Stimulated activated CD8-positive, alpha-beta memory T cell treated with anti-CD3 and anti-CD28 coated beads, Interleukin-12 subunit alpha, Interleukin-12 subunit beta, amount 100 ng/mL, for 4 hours (primary cell): ENCODE measurements at places on chromosomes 13 and 19.
A peak's percentile ranks its signal among the peaks of the same experiment; 100 is the strongest.

GRCh38 chr13:50353651-50354415 is 338.6 kb downstream of the KCNRG start:
- DNase-seq: no peak

GRCh38 chr19:3494559-3494958 is 5.9 kb downstream of the DOHH start:
- no peak for DNase-seq

DNA sequence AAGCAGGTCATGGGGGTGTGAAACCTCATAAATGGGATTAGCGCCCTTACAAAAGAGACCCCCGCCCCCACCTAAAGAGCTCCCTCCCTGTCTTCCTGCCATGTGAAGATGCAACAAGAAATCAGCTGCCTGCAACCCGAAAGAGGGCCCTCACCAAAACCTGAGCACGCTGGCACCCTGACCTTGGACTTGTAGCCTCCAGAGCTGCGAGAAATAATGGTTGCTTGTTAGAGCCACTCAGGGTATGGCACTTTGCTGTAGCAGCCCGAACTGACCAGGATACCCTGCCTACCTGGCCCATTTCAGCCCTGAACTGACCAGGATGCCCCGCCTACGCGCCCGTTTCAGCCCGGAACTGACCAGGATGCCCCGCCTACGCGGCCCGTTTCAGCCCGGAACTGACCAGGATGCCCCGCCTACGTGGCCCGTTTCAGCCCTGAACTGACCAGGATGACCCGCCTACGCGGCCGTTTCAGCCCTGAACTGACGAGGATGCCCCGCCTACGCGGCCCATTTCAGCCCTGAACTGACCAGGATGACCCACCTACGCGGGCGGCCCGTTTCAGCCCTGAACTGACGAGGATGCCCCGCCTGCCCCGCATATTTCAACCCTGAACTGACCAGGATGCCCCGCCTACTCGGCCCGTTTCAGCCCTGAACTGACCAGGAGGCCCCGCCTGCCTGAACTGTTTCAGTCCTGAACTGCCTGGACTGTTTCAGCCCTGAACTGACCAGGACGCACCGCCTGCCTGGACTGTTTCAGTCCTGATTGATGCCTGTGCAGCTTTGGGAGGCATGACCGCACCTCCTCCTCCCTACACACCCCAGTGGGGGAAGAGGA is 120.0 kb downstream of the UQCRFS1 start:
- no peak for DNase-seq

DNA sequence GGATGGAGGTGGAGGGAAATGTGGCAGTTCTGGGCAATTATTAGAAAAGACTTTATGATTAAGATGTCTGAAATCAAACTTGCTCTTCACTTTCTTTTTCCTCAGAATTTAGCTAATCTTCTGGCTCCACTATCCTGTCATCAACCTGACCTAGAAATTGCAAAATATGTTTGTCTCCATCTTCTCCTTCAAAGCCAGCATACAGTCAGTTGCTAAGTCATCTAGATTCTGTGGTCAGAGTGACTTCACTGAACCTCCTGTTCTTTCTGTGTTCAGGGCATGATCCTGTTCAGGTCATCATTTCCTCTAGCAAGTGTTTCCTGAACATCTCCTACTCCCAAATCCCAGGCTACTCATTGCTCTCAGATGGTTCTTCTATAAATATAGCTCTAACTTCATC is 10.8 kb upstream of the CCNA1 start:
- no peak for DNase-seq

DNA sequence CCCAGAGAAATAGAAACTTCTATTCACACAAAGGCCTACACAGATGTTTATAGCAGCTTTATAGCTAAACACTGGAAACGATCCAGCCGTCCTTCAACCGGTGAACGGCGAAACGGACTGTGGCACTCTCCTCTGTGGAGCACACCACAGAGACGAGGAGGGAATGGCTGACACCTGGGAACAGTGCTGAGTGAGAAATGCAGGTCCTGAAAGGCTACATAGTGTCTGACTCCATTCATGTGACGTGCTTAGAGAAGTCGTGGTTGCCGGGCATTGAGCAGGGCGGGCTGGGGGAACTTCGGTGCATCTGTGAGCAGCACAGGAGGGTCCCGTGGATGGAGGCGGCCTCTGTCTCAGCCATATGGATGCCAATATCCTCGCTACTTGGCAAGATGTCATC is 3.1 kb upstream of the GRK1 start:
- no peak for DNase-seq

DNA sequence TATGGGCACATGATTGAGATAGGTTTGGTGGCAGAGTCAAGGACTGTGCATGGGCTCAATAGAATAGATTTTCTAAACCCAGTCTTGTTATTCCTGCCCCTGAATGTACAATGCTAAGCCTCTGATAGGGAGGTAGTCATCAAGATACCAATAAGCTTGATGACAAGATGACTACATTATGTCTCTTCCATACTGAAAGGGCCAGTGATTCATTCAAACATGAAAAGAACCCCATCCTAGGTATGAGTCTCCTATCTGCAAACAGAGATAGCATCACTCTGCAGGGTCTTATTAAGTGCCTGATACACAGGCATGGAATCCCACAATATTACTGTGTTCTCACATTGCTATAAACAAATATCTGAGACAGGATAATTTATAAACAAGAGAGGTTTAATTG is 40.3 kb upstream of the UFM1 start:
- no peak for DNase-seq

GRCh38 chr19:28409859-28410258 is 803.1 kb downstream of the UQCRFS1 start:
- DNase-seq: no peak

- DNase-seq: no peak
These were observed 13.4 kb downstream of the TM6SF2 start for GRCh38 chr19:19259741-19260140.

DNA sequence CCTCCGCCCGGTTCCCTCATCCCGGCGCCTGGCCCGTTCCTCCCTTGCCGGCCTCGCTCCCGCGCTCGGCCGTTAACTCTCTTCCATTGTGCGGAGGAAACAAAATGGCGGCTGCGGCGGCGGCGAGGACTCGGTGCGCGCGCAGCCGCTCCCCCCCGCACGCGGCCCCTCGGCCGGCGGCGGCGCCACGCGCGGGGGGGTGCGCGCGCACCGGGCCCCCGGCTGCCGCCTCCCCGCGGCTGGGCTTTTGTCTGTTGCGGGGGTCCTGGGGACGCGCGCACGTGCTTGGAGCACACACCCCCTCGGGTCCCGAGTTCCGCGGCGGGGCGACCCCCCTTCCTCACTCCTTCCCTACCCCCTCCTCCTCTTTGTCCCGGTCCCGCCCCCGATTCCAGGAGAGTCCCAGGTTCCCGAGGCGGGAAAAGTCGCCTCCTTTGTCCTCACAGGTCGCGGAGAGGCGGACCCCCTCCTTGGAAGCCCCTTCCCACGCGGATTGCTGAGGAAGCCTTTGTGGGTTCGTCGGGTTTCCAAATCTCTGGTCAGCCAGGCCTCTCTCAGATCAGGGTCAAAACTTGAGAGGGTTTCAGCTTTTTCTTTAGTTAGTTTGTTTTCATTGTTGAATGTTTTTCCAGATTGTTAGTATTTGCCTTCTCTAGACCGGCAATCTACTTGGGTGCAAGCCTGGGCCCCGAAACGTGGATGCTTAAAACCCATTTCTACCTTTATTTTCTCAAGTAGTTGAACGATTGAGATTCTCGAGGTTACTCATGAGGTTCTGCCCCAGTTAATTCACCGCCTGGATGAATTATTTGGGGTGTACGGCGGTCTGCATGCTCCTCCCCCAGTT is 687 bp downstream of the ILF3 start:
- DNase-seq: peak; percentile 52

GRCh38 chr19:4229179-4229931 is at the start of gene EBI3:
Gene EBI3, plus strand, starts transcription at chr19:4229523. Its CDS starts 28 bp downstream, at chr19:4229551.
- peak; percentile 8 for DNase-seq

DNA sequence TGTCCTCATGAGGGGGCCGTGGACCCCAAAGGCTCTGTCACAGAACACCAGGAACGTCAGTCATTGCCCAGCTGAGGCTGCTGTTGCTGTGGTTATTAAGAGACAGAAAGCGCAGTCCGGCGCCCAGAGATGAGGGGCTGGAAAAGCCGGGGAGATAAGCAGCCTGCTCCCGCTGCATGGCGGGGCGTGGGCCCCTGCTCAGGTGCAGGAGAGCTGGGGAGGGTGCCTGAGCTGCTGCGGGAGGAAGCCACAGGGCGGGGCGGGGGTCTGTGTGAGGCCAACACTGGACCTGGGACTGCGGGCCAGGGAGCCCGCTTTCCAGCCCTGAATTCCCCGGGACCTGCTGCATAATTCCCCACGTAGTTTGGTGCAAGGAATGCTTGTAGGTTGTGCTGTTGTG is 11.3 kb downstream of the SOX1 start:
- DNase-seq: no peak

DNA sequence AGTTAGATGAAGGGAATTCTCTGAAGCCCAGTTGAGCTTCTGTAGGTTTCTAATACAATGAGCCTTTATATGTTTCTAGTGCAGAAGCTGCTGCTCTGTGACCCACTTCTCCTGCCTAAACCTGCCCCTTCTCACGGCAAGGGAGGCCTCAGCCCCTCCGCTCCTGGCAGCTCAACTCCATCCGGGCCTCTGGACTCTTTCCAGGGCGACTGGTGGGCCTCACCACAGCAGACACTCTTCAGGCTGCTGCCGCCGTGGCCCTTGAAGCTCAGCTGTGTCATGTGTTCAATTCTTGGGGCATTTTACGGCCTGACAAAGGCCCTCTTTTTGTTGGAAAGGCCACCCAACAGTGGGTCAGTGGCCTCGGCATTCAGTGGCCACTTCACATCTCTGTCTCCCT is 10.0 kb upstream of the C19orf33 start:
- no peak for DNase-seq

GRCh38 chr13:51638216-51638871 is 54.1 kb downstream of the WDFY2 start:
- no peak for DNase-seq

DNA sequence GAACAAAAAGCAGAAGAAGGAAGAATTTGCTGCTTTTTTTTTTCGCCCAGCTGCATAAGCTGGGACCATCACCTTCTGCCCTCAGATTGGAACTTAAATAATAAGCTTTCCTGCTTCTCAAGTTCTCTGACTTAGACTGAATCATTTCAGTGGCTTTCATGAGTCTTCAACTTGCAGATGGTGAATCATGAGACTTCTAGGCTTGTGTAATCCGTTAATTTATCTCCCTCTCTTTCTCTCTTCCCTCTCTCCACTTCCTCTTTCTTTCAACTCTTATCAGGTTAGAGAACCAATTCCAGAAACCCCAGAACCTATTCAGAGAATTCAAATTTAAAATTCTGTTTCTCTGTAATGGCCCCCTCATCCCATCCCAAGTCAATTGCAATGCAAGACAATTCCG is 1153.7 kb downstream of the PCDH9 start:
- no peak for DNase-seq

GRCh38 chr19:45045671-45046353 is 7.0 kb downstream of the CLASRP start:
- DNase-seq: no peak

GRCh38 chr19:44890366-44891015 is 563 bp upstream of the TOMM40 start:
- DNase-seq: no peak

DNA sequence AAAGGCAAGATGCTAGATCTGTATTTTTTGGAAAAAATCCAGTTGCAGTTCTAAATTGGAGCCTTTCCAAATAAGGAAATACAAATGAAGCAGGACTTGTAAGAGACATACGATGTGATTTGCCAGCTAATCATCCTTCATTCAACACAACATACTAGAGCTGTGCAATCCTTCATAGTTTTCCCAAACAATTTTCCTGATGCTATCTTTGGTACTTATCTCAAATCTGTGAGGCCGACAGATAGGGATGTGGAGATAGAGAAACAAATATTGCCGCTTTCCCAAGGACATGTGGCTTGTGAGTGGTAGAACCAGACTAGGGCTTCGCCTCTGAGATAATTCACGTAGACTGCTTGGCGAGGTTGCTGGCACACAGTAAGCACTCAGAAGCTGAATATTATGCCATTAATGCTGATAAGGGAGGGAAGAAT is 176.6 kb downstream of the LMO7 start:
- DNase-seq: no peak

- DNase-seq: no peak
These were observed 4.6 kb downstream of the WDR62 start for GRCh38 chr19:36059180-36059910.

- DNase-seq: no peak
These were observed 27.6 kb downstream of the KCNC3 start for GRCh38 chr19:50301607-50301971.

GRCh38 chr19:17420475-17420924 is 653 bp downstream of the MVB12A start:
- DNase-seq: no peak

DNA sequence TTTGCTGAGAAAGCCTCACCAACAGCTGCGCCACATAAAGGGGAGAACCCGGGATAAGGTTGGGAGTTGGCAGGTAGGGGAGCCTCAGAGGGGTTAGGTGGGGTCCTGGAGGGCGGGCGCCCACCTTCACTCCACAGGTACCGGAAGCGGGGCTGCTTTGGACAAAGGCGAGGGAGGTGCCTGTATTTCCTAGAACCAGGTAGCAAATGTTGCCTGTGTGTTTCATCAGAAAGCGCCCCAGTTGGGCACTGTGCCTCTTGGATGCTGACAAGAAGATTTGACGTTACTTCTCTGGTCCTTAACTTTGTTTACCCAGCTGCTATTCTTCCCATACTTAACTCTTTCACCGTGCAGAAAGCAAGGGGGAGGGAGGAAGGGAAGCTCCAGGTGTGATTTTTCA is 278.9 kb downstream of the ZNF536 start:
- DNase-seq: no peak

DNA sequence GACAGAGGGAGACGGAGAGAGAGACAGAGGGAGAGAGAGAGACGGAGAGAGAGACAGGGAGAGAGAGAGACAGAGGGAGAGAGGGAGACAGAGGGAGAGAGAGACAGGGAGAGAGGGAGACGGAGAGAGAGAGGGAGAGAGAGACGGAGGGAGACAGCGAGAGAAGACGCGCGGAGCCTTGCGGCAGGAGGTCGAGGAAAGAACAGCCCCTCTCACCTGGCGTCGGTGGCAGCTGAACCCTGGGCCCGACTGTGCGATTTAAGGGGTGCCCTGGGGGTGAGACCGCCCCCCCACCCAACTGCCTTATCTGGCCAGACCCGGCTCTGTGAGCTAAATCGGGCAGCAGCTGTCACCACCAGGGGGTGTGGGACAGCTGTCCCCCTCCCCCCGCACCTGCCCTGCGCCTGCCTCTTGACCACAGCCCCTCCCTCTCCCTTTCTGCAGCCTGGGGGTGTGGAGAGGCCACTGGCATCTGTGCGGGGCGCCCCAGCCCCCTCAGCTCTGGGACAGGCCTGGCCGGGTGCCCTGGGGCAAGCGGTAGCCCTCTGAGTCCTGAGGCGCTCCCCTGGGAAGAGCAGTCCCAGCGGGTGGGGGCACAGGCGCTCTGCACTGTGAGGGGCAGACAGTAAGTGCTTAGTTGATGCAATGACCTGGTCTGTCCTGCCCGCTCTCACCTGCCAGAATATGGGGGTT is 10.8 kb downstream of the JOSD2 start:
- no peak for DNase-seq

DNA sequence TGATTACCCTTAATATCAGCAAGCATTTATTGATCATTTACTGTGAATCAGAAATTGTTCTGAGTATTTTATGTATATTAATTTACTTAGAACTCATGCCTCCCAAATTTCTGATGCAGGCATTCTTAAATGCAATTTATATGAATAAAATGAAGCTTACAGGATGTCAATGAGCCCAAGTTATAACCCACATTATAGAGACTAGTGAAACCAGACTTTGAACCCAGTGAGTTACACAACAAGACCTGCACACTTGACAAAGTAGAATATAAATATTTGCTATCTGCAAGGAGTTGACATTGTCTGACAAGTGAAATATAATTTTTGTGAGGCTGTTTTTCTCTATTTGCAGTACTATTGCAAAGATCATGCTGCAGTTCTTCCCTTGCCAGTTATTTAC is 656.0 kb downstream of the GPC5 start:
- DNase-seq: no peak

- DNase-seq: no peak
These were observed 3.0 kb downstream of the SBK3 start for GRCh38 chr19:55542292-55542855.
